ENCODE measurements at places on chromosomes 5 and 9.

DNA sequence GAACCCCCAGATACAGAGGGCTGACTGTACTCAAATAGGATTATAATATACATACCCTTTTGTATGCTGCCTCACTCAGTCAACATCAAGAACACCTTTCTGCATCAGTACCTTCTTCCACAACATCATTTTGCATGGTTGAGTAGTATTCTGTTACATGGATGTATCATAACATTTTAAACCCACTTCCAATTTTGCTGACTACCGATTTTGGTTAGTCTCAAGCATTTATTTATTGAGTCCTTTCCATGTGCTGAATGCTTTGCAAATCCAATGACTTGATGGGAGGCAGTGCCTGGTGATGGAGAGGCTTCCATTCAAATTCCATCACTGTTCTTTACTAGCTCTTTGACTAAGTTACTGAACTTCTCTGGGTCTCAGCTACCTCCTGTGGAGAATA lies 182.0 kb upstream of the KLF4 start:
- DNase-seq = no peak

GRCh38 chr5:171857489-171857876 lies 71.9 kb downstream of the SMIM23 start:
- no peak for DNase-seq

GRCh38 chr9:74556685-74557084 lies 59.5 kb downstream of the RORB start:
- DNase-seq = no peak

- no peak for DNase-seq
These were observed 44.2 kb downstream of the SMC2 start for GRCh38 chr9:104138243-104138868.

DNA sequence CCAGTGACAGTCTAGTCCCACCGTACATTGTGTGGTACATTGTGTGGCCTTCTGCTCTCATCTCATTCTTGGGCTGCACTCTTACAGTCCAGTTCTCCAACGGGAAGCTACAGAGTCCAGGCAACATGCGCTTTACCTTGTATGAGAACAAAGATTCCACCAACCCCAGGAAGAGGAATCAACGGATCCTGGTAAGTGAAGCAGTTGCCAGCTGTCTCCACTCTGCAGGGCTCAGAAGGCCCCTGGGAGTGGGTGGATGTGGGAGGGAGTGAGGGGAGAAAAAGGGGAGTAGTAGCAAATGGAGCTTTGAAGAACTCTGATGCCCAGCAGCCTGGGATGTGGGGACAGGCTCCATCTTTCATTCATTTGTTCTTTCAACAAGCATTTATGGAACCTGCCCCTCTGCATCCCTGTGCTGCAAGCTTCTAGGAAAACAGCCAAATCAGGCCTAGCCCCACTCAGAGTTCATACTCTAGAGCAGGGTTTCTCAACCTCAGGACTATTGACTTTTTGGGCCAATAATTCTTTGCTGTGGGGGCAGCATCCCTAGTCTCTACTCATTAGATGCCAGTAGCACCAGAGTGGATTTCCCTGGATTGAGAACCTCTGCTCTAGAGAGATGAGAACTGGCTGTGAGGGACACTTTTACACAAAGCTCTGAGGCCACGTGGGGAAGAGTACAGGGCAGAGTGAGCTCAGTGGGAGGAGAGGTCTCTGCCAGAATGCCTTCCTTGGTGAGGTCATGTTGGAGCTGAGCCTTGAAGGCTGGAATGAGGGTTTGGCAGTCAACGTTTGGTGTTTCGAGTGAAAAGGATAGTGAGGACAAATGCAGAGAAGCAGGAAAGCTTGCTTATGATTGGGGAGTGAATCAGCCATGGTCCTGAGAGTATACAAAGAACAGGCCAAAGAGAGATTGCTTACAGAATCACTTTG lies 1.1 kb downstream of the POLR1E start:
- no peak for DNase-seq

DNA sequence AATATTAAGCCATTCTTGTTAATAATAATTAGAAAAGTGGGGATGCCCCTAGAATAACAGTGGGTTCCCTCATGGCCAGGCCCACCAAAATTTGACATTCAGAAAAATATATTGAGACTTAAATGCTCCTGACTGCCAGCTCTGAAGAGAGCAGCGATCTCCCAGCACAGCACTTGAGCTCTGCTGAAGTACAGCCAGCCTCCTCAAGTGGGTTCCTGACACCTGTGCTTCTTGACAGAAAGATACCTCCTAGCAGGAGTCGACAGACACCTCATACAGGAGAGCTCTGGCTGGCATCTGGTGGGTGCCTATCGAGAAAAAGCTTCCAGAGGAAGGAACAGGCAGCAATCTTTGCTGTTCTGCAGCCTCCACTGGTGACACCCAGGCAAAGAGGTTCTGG lies 261.5 kb downstream of the DTWD2 start:
- DNase-seq = no peak

- DNase-seq = no peak
These were observed 592.0 kb downstream of the BNC2 start for GRCh38 chr9:16278326-16278999.

DNA sequence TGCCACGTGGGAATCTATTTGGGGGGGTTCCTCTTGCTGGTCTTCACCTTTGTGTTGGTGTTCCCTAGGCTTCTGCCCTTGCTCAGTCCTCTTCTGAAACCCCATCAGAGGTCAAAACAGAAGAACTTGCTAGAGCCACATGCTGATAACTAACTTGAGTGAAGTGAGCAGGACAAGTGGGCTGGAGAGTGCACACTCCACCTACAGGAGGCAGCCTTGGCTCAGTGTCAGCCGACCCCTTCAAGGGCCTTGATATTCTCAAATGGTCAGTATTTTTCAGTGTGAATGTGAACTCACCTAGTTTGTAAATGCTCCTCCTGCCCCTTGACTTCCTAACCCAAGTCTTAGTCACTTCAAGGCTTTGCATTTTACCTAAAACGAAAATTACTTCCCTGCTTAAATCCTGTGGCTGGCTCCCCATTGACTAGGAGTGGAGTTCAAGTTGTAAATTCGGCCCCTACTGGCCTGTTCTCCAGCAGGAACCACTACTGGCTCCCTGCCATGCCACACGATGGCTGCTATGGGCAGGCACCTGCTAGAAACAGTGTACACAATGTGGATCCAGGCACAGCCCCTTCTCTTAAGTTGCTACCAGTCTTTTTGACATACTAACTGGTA lies 3.6 kb upstream of the SLC1A3 start:
- peak; percentile 39 for DNase-seq

GRCh38 chr9:128419061-128419925 lies 1.4 kb upstream of the CERCAM start:
- no peak for DNase-seq

DNA sequence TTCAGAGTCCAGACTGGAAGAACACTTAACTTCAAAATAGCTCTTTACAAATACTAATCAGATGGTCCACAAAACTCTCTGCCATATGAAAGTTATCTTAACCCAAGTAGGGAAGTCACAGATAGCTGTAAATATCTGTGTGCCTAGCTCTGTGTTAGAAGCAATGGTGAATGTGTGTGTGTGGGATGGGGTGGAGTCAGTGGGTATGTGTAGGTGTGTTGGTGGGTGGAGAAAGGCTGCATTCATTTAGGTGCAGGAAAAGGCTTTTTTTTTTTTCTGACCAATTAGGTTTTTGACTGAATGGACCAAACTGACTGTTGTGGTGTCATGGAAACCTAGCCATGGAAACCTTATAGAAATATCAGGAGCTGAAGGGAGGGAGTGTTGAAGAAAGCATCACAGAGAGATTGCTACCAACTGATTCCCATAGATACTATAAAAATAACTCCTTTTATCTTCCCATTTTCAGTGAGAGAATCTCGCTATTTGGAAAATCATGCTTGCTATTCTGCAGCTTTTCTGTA lies 156.2 kb upstream of the NR3C1 start:
- DNase-seq = no peak

DNA sequence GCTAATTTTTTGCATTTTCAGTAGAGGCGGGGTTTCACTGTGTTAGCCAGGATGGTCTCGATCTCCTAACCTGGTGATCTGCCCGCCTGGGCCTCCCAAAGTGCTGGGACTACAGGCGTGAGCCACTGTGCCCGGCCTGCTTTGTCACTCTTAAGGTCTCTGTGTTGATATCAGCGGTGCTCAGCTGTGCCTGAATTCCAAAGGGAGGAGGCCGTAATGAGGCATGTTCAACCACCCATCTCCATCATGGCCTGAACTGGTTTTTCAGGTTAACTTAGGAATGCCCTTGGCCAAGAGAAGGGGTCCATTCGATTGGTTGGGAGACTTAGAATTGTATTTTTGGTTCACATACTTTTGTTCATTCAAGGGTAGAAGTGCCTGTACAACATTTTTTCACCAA lies 22.0 kb downstream of the HSD17B3 start:
- DNase-seq = no peak

DNA sequence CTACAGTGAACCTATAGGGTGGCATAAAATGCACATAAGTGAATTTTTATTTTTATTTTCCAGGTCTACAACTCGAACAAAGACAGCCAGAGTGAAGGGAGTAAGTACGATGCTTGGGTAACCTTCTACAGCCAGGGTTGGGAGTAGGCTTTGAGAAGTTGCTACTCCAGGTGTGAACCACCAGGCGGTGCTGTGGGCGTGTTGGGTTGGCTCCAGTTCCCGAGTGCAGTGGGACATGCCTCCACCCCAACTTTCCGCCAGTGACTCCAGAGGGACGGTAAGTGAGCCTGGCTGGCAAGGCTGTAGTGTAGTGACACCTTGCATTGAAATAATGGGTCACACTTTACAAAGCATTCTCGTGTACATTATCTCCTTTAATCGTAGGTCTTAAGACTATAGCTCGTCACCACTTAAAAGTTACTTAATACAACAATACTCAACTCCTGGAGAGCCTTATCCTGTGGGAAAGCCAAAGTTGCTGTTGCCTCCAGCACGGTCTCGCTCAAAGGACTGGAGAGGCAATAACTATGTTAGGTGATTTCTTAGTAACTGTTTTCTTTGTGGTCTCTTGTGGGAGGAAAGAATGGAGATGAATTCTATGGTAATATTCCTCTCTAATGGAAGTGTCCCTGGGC lies 244.0 kb downstream of the ARHGAP26 start:
- peak; percentile 52 for DNase-seq

DNA sequence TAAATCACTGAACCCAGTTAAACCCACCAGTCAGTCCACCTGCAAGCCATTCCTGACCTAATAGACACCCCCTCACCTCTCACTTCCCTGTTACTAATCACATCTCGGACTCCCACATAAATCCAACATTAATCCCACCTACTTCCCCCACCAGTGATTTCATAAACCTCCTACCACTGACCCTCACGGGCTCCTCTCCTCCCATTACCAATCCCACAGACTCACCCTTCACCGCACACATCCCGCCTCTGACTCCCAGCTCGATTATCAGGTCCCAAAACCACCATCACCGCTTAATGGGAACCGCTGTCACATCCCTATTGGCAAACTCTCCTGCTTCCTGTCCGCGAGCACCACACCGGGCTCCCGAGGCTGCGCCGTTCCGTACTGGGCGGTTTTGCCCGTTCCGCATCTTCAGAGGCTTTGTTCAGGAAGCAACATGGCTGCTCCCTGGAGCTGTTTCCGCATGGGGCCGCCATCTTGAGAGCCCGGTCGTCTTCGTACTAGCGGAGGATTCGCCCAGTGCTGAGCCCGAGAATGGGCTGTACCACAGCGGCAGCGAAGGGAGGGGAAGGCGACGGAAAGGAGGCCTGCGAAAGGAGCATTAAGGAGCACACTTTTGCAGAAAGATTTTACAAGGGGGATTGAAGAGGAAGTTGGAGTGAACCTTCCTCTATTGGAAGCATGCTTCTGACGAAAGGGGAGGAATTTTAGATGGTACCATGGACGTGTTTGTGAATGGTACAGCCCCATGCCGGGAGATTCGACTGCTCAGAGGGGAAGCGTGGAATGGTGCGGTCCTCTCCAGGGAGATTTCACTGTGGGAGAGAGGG lies at the start of gene ZNF300:
ZNF300 (minus strand) TSS at position 502 of the 833 bp plus-strand sequence. CDS start 1,825 bp downstream, outside the sequence.
- peak; percentile 80 for DNase-seq

DNA sequence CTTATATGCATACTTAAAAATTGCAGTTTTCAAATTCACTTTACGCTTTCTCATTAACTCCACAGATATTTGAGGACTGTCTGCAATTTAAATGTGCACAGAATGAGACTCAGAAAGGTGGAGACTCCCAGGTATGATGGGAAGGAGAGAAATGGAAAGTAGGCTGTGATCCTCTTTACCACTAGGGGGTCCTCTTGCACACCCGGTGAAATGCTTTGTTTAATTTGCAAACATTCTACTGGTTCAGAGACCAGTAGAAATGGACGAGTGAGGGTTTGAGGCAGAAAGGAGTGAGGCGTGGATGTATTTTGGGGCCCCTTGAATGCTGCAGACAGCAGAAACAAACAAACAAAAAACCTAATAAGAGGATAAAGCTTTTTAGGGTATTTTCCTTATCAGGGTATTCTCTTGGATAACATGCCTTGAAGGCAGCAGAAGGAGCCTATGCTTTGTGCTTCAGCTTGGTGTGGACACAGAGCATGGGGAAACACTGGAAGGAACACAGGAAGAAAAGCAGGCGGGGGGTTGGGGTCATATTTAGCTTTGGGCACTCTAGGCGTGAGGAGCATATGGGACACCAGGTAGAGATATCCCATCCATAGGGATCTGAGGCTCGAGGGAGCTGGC lies 410.1 kb downstream of the DMRT2 start:
- no peak for DNase-seq

GRCh38 chr9:134938346-134939079 lies 20.8 kb upstream of the FCN1 start:
- no peak for DNase-seq

DNA sequence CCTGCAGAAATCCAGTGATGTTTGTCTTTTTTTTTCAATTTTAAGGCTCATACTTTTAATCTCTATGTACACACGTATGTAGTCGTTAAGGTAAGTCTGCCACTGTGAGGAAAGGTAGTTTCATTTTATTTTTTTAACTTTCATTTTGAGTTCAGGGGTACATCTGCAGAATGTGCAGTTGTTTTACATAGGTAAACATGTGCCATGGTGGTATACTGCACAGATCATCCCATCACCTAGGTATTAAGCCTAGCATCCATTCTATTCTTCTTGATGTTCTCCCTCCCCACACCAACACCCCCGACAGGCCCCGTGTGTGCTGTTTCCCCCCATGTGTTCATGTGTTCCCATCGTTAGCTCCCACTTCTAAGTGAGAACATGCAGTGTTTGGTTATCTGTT lies 19.7 kb downstream of the MUSK start:
- DNase-seq = no peak

DNA sequence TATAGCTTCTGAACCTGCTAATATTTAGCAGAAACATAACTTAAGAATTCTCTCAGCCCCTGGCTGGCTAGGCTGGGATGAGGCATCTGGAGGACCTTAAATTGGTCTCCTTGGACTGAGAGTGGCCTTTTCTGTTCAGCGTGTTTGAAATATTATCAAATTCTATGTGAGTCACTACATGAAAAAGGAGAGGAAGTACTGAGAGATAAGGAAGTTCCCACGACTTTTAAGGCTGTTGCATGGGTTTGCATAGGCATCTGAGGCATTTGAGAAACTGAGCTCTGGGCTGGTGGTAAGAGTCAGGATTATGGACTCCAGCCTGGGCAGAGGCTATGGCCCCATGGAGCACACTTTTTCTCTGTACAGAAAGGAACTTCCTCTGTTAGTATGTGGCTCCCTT lies 816.2 kb upstream of the GRAMD2B start:
- no peak for DNase-seq

- no peak for DNase-seq
These were observed 479.3 kb downstream of the ARHGEF28 start for GRCh38 chr5:74105126-74105780.

GRCh38 chr9:4979239-4979638 lies 5.8 kb upstream of the JAK2 start:
- no peak for DNase-seq
